ENCODE measurements at places on chromosomes 7 and 10.

GRCh38 chr7:95141755-95142154 lies 182.6 kb downstream of the PON1 start:
- DNase-seq = no peak

GRCh38 chr10:60817398-60817805 lies 39.1 kb downstream of the CDK1 start:
- no peak for DNase-seq

DNA sequence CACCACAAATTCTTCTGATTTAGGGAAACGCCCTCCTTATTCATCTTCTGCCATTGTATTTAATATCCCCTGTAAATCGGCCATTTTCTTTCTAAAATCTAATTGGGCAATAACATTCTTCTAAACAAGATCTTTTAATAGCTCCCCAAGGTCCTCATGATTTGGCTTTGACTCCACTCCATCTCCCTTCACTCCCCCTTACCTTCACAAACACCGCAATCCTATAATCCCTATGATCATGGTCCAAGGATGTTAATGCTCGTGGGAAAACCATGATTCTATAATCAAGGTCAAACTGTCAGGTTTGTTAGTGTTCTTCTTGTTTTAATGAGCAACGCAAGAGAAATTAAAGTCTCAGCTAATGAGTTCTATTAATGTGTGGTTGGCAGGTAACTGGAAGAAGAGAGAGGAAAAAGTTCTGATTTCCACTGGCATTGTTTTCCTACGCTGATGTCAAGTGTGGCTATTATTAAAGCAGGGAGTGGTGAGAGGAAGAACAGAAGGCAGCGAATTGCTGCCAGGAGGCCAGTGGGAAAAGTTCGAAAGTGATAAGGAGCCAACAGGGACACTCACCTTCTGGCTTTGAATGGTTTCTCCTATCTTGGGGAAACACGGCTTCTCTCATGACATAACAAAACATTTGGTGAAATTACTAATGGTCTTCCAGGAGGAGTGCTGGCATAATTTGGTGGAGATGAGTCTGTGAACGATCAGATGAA lies 28.1 kb downstream of the LRRC72 start:
- no peak for DNase-seq

- no peak for DNase-seq
These were observed 336.7 kb downstream of the C7orf25 start for GRCh38 chr7:42575171-42575570.

- DNase-seq = no peak
These were observed 464.1 kb downstream of the SUGCT start for GRCh38 chr7:40598915-40599314.

- DNase-seq = peak; percentile 10
These were observed 31.1 kb downstream of the MRPS24 start for GRCh38 chr7:43838201-43838658.

DNA sequence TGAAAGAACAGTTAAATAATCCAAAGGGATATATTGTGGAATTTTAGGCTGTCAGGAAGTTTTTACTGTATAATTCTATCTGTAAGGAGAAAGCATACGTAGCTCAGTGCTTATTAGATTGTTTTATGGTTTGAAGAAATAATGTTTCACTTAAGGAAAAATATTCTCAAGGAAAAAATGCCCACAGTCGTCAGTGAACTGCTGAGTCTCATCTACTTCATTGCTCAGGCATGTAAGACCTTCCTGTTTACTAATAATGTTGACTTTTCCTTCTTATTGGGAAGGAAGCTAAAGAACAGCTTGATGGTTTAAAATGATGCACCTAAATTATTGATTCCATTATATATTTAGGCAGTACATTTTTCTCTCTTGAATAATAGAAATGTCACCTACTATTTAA lies 304.2 kb downstream of the SDK1 start:
- DNase-seq = no peak

GRCh38 chr10:28841625-28842024 lies 164.3 kb downstream of the BAMBI start:
- DNase-seq = no peak

DNA sequence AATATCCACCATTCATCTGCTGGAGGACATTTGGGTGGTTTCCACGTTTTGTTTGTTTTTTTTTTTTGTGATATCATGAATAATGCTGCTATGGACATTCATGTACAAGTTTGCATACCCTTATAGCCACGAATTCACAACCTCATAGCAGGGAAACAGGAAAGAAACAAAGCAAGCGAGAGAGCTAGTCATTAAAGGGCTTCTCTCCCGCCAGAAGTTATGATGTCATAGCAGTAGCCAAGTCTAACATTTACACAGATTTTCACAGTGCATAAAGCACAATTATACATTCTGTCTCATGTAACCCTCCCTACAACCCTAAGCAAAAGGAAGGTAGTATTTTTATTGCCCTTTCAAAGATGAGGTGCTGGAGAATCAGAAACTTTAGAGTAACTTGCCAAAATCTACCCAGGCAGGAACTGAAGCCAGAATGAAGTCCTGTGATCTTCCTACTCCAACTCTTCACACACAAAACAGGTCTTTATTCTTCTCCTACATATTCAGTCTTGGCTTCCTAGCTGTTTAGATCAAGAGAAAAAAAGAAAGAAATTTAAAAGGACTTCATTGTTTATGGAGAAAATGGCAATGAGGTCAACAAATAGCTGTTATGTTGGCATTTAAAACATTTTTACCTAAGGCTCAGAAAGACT lies 33.9 kb upstream of the GPAM start:
- DNase-seq = no peak

- DNase-seq = no peak
These were observed 297.2 kb downstream of the C7orf25 start for GRCh38 chr7:42614636-42615035.

All from right kidney (tissue), 9 donors.